Stimulated activated CD8-positive, alpha-beta memory T cell treated with anti-CD3 and anti-CD28 coated beads, Interleukin-15, amount 100 ng/mL, for 1 hour (primary cell): ENCODE measurements at places on chromosomes 1 and 21.

DNA sequence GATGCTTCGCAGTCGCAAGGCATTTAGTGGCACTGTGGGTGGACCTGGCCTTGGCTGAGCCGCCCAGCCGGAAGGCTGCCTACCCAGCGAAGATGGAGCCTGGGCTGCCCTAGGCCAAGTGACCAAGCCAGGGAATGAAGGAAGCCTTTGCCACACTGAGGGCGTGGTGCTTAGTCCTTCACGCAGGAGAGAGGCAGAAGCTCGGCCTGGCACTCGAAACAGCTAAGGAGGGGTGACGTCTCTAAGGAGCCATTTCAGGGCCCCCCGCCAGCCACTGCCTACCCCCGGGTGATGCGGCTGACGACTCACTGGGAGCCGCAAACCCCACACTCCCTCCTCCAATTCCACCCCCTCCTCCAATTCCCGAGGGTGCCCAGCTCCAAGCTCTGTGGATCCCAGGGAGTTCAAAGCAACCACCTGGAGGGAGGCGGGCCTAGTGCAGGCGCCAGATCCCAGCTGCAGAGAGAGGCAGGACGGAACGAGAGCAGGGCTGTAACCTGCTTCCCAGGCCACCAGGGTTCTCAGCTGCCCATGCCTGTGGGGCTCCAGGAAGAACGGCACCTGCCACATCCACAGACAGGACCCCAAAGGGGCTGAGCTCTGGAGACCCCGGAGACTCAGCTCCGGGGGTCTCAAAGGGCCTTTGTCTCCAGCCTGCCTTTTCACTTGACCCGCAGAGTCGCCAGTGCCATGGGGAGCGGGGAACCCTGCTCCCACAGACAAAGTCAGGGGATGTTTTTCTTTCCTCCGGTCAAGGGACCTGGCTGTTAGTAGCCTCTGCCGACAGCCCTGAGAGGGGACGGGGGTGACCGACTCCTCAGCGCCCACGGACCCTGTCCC lies 75.8 kb downstream of the ARHGEF16 start:
- no peak for DNase-seq

DNA sequence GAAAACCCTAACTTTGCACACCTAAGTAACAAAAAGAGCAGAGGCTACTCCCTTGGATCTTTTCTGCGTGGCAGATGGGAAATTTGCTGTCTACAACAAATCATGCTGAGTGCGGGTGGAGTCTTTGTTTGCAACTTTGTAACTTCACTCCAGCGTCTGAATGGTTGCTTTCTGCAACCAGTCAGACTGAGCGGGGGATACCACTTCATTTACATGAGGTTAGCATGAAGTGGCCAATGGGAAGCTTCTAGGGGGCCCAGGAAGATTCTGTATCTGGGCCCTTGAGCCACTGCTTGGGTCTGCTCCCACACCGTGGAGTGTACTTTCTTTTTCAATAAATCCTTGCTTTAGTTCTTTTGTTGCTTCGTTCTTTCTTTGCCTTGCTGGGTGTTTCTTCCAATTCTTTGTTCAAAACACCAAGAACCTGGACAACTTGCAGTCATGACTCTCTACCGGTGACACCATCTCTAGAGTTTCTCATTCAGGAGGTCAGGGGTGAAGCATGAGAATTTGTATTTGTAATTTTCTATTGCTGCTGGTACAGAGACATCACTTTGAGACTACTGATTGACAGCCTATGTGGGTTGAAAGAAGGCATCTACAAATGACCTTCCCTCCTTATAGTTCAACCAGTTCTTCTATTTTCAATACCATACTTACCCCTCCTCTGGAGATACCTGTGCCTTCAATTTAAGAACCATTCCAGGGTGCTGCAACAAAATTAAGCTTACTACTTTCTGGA lies 55.8 kb upstream of the RC3H1 start:
- no peak for DNase-seq

DNA sequence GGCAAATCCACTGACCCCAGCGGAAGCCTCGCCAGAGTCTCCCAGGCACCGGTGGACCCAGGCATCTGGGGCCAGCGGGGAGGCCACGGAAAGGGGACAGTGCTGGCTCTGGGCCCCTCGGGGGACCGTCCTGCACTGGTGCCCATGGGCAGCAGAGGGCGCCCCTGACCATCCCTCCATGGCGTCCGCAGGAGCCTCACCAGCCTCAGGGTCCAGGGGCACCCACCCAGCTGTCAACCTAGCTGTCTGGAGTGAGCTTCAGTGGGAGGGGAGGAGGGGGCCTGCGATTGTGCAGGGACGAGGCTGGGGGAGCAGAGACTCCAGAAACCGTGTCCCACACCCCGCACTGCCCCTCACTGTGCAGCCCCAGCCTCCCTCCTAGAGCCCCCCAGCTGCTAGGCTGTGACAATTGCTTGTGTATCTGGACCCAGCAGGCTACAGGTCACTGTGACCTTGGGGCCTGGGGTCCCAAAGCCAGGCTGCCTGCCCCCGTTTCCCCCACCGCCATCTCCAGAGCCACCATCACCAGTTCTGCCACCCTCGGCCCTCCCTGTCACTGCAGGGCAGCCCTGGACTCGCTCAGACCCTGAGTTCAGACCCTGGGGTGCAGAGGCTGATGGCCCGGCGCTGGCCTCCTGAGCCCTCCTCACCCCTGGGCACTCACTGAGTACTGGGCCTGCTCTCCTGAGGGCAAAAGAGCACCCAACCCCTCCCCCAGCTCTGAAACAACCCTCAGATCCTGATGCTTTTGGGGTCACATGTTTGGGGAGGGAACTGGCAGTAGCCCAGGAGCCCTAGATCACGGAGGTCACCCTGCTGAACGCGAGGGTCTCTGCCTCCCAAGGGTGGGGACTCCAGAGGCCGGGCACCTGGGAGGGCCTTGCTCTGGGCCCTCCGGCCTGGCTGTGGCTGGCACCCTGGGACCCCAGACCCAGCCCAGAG lies 10.6 kb upstream of the COL6A1 start:
- DNase-seq = peak; percentile 41

- DNase-seq = no peak
These were observed 66.1 kb upstream of the ATP1A1 start for GRCh38 chr1:116306840-116307442.

- no peak for DNase-seq
These were observed 181.5 kb downstream of the NPHP4 start for GRCh38 chr1:5810553-5811270.

DNA sequence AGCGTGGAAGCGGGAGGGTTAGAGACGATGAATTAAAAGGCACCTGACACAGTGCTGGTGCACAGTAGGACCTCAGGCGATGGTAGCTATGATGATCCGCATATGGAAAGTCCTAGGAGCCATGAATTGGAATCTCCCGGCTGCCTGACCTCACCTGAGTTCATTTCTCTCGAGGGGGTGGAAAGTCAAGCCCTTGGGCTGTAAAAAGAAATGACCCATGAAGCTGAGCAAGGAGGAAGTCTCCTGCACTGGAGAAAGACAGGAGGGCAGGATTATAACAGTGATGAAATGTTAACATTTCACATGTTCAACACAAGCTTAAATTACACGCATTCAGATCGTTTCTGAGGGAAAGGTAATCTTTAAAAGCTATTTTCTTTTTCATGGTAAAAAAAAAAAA lies 481.2 kb downstream of the MATN1 start:
- no peak for DNase-seq

GRCh38 chr1:30871276-30871871 lies 37.2 kb downstream of the SDC3 start:
- no peak for DNase-seq

GRCh38 chr1:56468518-56468917 lies 110.8 kb downstream of the PLPP3 start:
- DNase-seq = no peak

- DNase-seq = no peak
These were observed 23.2 kb downstream of the SGIP1 start for GRCh38 chr1:66557157-66557556.

GRCh38 chr1:246687002-246687401 lies 37.2 kb upstream of the SCCPDH start:
- DNase-seq = no peak

DNA sequence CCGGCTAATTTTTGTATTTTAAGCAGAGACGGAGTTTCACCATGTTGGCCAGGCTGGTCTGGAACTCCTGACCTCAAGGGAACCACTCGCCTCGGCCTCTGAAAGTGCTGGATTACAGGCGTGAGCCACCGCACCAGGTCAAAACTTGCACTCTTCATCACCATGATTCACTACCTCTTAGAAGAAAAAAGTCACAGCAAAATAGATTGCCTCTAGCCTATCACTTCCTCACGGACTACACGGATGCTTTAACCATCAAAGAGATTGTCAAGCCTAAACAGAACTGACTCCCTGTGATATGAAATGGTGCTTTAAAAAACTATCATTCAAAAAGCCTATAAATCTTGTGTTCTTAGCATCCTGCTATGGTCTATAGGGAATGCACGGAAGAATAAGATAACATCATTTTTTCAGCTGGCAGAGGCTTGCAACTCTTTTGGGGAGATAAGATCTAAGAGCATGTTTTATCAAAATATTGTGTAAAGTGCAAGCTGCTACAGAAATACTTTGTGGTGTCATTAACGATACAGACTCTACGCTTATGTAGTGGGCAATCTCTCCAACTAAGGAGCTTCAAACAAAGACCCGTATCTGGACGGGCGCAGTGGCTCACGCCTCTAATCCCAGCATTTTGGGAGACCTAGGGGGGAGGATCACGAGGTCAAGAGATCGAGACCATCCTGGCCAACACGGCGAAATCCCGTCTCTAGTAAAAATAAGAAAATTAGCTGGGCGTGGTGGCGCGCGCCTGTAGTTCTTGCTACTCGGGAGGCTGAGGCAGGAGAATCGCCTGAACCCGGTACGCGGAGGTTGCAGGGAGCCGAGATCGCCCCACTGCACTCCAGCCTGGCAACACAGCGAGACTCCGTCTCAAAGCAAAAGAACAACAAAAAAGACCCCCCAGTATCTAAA lies 966 bp downstream of the TFB2M start:
- DNase-seq = no peak

- DNase-seq = no peak
These were observed 53.6 kb upstream of the EFHD2 start for GRCh38 chr1:15355968-15356625.

DNA sequence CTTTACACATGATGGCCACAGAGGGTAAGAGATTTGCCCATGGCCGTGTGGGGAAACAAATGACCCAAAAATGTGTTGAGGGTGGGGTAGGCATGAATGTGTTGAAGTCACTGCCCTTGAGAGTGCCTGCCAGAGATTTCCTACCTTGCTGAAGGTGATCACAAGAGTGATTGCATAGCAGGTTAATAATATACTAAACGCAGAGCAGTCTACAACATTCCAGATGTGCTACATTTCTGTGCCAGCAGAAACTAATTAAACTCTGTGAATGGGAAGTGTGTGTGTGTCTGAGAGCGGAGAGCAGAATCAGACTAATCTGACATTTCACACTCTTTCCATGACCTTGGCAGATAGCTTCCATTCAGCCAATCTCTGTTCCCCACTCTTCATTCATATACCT lies 93.3 kb upstream of the CD53 start:
- DNase-seq = no peak

DNA sequence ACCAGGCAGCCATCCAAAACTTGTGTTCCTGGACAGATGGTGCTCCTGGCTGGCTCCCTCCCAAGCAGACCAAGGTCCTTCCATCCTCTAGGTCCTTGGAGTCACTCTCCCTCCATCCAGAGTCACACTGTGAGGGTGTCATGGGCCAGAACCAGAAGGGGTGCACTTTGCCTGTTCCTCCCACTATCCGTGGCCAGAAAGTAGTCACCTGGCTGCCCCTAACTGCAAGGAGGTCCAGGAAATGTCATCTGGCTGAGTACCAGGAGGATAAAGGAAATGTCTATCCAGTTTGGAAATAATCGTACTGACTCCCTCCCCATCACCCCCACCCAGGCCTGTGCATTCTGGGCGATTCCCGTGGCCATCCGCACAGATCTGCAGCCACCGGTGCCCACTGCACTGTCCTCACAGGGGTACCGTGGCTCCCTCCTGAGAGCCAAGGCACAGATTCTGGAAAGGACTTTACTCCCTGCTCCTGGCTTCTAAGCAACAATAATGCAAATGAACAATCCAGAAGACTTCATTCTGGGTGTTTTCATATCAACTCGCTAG lies 253.2 kb downstream of the NPHP4 start:
- no peak for DNase-seq

- no peak for DNase-seq
These were observed 35.6 kb upstream of the KCNA3 start for GRCh38 chr1:110710314-110710713.

GRCh38 chr1:23343221-23344110 lies 618 bp downstream of the HNRNPR start:
- no peak for DNase-seq

- no peak for DNase-seq
These were observed 23.5 kb downstream of the TRIM67 start for GRCh38 chr1:231185391-231185790.

DNA sequence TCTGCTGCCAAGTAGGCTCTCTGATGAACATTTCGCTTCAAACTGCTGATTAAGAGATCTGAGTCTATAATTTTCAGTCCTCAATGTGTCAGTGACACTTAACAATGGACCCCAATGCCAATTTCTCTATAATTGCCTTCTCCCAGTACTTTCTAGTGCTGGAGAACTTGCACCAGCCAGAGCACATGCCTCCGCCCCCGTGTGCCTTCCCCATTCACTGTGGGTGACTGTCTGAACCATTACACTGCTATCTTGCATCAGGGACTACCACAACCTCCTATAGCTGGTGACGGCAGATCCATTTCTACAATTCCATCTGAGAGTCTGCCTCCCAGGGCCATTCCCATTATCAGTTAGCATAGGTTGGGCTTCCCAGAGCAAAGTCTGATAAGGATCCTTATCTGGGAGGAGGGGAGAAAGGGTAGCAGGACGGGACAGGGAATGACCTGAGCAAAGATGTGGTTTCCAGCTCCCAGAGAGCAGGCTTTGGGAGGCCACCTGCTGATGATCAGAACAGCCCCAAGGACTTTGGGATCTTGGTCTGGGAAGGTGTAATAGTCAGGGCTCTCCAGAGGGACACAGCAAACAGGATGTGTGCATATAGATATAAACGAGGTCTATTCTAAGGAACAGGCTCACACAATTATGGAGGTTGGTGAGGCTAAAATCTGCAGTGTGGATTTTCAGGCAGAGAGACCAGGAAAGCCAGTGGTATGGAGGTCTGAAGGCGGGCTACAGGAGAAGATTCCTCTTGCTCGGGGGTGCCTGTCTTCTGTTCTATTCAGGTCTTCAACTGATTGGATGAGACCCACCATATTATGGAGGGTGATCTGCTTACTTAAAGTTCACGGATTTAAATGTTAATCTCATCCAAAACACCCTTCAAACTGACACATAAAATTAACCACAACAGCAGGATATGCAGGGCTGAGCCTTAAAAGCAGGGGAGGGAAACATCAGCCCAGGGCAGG lies 238.2 kb downstream of the PTPRU start:
- DNase-seq = no peak

DNA sequence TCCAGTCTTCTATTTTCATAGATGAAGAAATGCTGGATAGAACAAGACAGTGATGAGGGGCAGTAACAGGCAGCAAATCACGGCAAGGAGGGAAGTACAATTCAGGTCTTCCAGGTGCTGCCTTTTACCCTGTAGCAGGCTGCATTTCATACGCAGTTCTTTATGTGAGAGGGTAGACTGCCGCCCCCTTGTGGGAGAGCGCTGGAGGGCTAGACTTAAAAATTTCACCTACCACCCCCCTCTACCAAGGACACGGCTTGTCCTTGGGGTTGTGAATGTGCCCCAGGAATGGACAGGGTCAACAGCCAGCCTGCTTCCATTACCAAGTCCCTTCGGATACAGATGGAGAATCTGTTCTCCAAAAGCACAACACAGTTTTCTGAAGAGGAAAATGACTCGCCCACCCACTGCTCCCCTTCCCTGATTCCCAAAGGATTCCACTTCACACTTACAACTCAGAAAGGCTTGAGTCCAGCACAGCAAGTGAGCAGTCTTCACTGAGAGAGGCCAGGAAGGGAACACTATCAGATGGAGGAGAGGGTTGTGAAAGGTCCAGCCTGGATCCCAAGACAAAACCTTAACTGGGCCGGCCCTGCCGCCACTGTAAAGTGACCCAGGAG lies 7.4 kb downstream of the WDR77 start:
- DNase-seq = peak; percentile 49
